ENCODE measurements at places on chromosomes 2 and 18.

DNA sequence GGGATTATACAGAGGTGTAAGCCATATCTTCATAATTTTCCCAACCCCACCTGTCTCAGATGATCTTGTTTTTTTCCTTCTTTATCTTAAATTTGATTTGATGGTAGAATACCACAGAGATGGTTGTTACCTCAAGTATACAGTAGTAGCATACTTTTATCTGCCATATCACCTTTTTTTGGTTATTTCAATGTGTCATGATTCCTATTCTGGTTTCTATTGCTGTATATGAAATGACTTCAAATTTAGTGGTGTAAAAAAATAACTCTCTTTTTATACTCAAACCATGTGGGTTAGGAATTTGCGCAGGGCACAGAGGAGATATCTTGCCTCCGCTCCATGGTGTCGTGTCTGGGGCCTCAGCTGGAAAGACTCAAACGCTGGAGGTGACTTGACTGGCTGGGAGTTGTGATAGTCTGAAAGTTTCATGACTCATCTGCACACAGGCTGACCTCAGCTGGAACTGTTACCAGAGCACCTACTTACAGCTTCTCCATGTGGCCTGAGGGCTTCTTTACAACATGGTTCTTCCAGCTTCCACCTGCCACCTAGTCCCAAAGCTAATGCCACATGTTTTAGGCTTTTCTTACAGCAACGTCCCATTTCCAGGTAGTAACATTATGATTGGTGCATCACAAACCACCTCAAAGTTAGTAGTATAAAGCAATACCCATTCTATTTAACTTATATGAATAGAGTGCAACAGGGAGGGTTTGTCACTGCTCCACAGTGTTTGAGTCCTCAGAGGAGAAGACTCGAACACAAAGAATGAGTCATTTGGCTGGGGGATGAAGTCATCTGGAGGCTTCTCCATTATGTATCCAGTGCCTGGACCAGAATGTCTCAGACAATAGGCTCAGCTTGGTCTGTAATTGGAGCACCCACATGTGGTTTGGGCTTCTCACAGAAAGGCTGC is 82.3 kb upstream of the XPO1 start:
- peak; percentile 25 for DNase-seq

- DNase-seq, result no peak
Observed at GRCh38 chr2:183898641-183899040, 699.7 kb upstream of the ZNF804A start.

GRCh38 chr2:24642351-24642750 is 150.8 kb downstream of the PTRHD1 start:
- DNase-seq, result no peak

DNA sequence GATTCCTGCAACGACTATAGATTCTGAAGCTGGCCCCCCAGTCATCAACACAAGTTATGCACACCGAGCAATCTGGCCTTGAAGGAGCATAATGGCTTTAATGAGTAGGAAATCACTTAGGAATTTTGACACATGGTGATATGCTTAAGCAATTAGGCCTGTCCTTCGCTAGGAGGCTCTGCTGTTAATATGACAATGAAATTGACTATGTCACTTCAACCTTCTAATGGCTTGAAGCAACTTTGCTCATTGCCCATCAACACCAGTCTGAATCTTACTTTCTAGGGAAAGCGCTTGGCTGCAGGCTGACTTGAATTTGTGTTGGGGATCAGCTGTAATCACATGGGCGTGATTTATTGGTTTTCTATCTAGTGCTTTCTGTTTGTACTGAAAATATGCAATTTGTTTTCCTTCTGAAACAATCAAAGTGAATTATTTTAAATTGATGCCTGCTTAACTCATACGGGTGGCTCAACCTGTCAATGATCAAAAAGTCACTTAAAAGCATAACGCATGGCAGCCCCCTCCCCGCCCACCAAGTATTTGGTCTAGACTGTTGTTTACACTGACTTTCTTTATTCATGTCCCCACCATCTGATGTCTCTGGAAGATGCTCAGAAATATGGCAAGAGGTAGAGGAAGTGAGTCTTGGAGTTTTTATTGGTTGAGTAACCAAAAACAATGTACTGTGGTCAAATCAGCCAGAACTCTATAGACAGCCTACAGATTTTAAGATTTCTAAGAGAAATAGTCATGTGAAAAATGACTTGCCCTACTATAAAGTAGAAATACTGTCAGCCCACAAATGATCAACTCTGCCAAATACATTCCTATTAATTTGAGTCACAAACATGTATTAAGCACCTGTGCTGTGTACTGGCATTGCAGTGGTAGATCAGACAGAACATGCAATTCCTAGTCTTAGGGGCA is 344.9 kb downstream of the RBM43 start:
- DNase-seq, result no peak

- no peak for DNase-seq
Observed at GRCh38 chr2:31286961-31287550, 53.1 kb downstream of the EHD3 start.

DNA sequence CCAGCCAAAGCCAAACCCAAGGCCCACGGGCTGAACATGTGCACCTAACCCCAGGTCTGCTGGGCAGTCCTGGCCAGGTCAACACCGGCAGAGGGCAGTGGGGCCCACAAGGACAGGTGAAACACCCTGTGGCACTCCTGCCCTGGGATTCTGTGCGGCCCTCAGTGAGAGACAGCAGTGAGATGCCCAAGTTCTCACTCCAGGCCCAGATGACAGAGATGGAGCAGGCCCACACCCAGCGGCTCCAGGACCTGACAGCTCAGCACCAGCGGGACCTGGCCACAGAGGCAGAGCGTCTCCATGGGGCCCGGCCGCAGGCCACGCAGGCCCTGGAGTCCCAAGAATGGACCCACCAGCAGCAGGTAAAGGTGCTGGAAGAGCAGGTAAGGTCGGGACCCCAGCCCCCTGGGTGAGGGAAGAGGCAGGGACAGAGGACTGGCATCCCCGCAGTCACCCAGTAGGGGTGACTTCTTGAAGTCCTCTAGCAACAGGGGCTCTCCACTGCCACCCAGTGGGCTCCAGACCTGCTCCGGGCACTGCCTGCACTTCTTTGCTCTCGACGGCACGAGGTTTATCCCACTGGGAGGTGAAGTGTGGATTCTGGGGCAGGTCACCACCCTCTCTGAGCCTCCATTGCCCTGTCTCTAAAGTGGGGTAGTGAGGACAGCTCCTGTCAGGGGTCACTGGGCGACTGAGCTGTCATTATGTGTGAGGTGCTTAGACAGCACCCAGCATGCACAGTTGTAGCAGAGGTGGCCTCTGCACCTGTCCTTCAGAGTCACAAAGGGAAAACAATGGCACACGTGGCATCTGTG is 8.8 kb upstream of the SNED1 start:
- DNase-seq, result no peak

GRCh38 chr2:2744107-2744506 is 413.0 kb upstream of the MYT1L start:
- DNase-seq, result no peak

DNA sequence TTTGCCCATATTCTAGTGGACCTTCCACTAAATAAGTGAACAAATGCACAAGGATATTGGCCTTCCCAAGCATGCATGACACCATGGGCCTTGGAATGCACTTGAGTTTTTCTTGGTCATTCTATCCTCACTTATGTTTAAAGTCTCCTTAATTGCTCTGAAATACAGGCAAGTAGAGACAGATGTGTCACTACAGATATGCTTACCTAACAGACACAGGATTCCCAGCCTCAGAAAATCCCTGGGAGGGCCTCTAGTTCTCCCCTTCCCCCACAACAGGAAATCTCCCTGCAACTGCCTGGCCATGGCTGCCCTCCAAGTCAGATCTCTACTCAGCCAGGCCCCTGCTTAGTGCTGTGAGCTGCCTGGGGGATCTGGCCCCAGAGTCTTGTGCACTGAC is 445.2 kb downstream of the IRS1 start:
- DNase-seq, result no peak

DNA sequence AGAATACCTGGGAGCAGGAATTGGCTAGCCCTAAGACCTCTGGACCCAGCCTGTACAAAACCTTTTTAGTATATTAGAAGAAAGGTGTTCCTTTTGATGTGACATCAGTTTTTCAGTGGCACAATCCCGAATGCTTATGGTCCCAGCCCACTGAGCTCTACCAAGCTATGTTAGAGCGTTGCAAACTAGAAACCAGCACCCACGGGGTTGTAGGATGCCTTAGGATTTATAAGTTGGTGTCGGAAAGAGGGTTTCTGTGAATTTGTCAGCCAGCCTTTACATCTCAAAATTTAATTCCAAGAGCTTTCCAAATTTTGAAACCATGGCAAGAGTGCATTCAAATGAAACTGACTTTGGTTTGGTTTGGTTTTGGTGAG is 499 bp upstream of the LMAN1 start:
- DNase-seq, result no peak

GRCh38 chr2:105739426-105739825 is 5.3 kb upstream of the NCK2 start:
- no peak for DNase-seq

DNA sequence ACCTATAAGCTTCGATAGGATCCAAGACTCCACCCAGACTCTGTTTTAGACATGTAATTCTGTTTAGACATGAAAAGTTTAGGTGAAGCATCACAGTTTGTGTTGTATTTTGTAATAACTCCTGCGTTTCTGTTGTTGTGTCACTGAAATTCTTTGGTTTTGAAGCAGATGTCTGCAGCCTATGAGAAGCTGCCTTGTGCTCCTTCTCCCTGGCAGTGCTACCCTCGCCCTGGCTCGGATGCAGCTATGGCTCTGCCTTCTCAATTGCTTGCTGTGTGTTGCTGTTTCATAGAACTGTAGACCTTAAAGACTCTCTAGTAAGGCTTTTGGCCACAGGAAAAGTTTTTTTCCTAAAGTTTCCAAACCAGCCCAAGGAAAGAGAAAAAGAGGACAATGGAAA is 40.2 kb upstream of the ZNF638 start:
- no peak for DNase-seq

DNA sequence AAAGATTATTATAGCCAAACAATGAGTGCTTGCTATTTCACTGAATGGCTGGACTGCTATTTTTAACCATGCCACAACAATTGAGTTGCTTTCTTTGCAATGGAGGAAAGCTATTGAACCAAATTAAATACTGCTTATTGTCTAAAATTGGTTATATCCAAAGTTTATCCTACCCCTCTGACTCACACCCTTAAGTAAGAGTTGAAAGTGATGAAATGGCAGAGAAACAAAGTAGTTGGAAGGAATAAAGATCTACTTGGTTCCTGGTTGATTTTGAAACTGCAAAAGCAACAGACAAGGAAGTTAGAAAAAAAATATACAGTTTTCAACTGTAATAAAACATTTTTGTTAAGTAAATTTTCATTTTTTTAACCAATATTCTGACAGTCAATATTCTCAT is 47.5 kb downstream of the EML4 start:
- no peak for DNase-seq

- no peak for DNase-seq
Observed at GRCh38 chr18:26526128-26526965, 22.0 kb downstream of the KCTD1 start.

- DNase-seq, result no peak
Observed at GRCh38 chr2:143906850-143907249, 613.1 kb downstream of the ZEB2 start.

GRCh38 chr2:177161741-177162460 is 50.7 kb upstream of the HNRNPA3 start:
- DNase-seq, result no peak

- DNase-seq, result no peak
Observed at GRCh38 chr2:191376981-191377629, 131.9 kb downstream of the MYO1B start.

DNA sequence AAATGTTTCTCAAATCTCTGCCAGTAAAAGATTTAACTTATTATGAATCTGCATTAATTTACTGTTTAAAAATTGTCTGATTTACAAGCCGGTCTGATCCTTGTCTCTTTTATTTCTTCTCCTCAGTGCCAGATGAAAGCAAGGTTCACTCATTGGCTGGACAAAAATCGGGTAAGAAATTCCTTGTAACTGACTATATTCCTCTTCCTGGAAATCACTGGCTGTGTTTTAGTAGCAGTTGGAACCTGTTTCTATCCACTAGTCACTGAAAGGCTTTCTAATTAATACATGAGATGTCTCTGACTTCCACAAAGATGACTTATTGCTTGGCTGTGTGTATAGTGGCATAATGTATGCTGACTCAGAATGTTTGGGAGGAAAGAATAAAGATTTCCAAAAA is 436.6 kb upstream of the NRP2 start:
- no peak for DNase-seq

GRCh38 chr2:215500466-215500865 is 64.6 kb upstream of the FN1 start:
- no peak for DNase-seq

GRCh38 chr2:18519914-18520450 is 40.5 kb downstream of the RDH14 start:
- no peak for DNase-seq

- DNase-seq, result no peak
Observed at GRCh38 chr2:38909872-38910271, 20.2 kb downstream of the ARHGEF33 start.

DNA sequence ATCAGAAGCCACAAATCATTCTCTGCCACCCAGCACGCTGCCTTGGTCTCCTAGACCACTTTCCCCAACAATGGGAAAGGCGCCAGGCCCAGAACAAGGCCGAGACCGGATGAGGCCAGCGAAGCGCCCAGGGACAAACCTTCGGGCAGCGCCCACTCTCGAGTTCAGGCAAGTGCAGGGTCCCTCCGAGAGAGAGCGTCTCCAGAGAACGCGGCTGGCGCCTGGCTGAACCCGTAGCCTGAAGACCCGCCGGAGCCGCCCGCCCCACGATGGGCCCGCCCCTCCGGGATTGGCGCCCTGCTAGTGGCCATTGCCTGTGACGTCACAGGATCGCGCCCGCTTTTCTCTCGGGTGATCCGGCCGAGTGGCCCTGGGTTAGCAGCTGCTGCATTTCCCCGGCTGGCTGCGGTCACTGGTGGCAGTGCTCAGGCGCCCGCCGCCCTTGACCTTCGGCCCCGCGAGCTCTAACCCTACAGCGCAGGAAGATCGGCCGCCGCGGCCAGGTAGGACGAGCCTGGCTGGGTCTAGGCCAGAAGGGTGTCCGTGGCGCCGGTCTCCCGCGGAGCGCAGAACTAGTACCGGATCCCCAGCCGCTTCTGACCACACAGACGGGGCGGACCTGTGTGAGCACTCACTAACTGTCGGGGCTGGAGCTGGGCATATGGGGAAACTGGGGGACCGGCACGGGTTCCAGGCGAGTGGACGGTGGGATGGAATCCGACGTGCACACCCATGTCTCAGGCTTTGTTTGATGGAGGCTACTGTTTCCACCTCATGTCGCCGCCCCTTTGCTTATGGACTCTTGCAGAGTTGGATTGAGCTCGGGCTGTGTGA is at the start of gene FAHD2A:
TSS of gene FAHD2A (plus strand) at position 339 of the 834 bp plus-strand sequence. CDS start 2,851 bp downstream, outside the sequence.
- peak; percentile 96 for DNase-seq
